SW 1271 (cell line): ENCODE measurements at places on chromosomes 6 and 20.

- no peak for DNase-seq
Observed at GRCh38 chr6:167738386-167738785, 88.3 kb upstream of the AFDN start.

DNA sequence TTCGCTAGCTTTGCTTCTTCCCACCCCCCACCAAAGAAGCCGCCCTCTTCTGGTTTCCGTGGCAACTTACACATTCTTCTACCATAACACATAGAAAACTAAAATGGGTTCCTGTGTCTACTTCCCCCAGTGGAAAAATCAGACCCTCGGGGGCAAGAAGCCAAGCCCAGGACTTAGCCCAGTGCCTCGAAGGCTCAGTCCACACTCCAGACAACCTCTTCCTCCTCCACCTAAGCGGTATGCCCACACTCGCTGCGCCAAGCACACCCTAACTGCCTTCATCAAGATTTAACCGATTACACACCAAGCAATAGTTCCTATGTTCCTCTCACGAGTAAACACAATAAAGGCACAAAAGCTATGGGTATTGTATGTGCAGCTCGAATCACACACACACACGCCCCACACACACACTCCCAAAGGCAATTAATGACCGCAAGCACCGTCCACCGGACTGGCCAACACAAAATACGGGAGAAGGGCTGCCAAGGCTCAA is 537 bp downstream of the PPIL4 start:
- DNase-seq: peak; percentile 28

DNA sequence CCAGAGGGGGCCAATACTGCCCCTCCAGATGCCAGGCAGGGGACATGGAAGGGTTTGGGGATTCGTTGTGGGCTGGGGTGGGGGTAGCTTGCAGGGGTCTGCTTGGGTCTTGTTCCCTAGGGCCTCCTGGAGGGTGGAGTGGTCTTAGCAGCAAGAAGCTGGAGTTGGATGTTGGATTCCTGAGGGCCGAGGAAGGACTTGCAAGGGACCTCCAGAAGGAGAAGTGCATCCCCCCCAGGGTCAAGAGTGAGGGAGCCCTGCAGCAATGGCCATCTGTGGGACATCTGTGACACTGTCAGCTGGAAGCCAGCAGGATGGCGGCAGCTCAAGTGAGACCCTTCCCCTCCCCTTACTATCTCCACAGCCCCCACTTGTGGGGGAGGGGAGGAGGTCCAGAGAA is 25.4 kb upstream of the CCN5 start:
- DNase-seq: no peak

GRCh38 chr6:106918115-106918514 is 56.4 kb downstream of the CD24 start:
- DNase-seq: no peak

GRCh38 chr20:48599106-48599747 is 228.6 kb downstream of the PREX1 start:
- DNase-seq: no peak
